ENCODE measurements at places on chromosomes 6 and 20.

- DNase-seq = no peak
Measured at GRCh38 chr6:11605507-11605905, 68.0 kb downstream of the TMEM170B start.

- DNase-seq = no peak
Measured at GRCh38 chr6:37675606-37676005, 22.1 kb downstream of the MDGA1 start.

GRCh38 chr20:59559024-59559817 is 45.1 kb upstream of the PHACTR3 start:
- DNase-seq = no peak

- no peak for DNase-seq
Measured at GRCh38 chr20:35600176-35600992, 15.2 kb upstream of the SPAG4 start.

DNA sequence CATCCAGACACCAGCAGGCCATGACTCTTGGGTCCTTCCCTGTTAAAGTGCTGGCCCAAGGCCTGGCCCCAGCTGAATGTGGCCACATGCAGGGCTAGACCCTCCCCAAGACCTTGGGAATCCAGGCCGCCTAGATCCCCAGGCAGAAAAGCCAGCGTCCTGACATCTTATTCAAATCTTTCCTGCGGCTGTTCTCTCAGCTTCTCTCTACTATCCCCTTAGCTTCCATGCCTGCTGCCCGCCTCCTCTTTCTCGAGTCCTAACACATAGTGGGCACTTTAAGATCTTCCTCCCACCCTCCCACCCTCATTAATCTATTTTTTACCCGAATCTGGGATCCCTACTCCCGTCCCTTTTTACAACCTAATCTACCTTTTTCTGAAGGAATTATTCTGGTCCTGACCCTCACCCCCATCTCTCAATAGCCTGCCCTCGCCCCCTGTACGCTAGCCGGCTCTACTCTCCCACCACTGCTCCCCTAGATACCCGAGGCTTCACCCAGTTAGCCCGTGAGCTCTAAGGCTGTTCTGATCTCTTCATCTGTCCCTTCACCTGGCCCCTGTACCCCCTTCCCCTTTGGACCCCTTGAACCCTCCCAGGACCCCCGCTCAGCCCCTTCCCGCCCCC is at the start of gene CCHCR1:
Gene CCHCR1, minus strand, starts transcription at position 290 of the 627 bp plus-strand sequence. Its CDS starts 202 bp downstream, at position 88.
- DNase-seq = no peak

DNA sequence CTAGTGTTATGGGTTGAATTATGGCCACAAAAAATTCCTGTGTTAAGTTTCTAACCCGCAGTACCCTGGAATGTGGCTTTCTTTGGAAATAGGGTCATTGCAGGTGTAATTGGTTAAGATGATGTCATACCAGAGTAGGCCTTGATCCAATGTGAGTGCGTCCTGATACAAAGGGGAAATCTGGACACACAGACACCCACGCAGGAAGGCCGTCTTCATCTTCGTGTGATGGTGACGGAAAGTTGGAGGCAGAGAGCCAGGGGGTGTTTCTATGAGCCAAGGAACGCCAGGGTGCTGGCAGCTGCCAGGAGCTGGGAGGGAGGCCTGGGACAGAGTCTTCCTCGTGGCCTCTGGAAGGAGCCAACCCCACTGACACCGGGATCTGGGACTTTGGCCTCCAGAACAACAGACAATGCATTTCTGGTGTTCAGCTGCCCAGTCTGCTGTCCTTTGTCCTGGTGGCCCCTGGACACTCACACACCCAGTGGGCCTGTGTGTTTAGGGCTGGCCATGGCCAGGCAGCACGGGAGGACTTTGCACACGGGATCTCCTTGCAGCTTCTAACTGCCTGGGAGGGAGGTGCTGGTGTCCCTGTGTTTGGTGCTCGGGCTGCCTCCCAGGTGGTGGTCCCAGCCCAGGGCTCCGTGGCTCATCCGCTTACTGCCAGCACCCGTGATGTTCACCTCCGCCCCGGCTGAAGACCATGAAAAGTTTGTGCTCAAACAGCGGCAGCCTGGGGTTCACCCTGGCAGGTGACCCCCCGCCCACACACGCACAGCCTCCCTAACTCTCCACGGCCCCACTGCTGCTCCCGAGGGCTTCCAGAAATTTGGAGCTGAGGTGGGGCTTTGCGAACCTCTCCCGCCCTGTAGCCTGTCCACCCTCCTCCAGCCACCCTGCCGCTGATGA is 53.4 kb upstream of the GATA5 start:
- no peak for DNase-seq

DNA sequence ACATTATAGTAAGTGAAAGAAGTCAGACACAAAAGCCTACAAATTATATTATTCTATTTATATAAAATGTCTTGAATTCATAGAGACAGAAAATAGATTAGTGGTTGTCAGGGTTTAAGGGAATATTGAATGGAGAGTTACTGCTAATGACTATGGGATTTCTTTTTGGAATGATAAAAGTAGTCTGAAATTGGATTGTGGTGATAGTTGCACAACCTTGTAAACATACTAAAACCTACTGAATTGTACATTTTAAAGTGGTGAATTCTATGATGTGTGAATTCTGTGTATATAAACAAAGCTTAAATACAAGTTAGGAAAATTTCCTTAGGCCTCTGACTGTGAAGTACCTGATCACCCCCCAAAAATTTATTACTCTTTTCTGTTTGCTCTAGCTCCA is 343.1 kb downstream of the TFAP2B start:
- no peak for DNase-seq

- DNase-seq = no peak
Measured at GRCh38 chr6:51203504-51203903, 384.8 kb downstream of the TFAP2B start.

- DNase-seq = no peak
Measured at GRCh38 chr20:6416371-6416770, 293.5 kb upstream of the FERMT1 start.

GRCh38 chr20:4295226-4295625 is 279.9 kb upstream of the RNF24 start:
- DNase-seq = no peak

GRCh38 chr6:15875797-15876196 is 213.0 kb upstream of the DTNBP1 start:
- DNase-seq = no peak

DNA sequence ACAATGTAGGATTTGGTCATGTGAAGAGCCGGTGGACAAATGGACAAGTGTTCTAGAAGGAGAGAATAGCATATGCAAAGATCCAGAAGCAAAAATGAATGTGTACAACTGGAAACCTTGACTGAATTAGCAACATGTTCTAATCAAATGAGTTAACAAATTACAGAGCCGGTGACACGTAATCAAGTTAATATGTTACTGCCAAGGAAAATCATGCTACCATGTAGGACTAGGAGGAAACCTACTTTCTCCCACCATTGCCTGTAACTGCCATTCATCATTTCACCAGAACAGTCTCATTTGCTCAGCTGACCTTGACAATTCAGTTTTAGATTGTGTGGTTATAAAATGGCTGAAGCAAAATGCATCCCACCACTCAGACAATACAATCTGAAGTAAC is 179.4 kb downstream of the KIF16B start:
- no peak for DNase-seq

DNA sequence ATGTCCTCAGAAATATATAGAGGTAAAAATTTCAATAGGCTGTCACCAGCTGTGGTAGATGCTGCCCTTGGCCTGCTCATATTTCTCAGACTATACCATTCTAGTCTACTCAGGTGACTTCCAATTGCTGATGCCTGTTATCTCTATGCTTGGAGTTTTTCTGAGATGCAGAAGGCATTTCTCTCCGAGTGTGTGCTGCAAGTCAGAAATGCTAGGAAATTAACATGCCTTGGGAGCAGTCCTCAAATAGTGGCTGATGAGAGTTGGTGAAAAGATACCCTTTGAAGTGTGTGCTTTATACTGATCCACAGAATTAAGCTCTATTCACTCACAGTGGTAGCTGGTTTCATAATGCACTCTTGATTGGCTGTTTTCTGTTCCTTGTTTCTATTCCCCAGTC is 43.2 kb upstream of the PKIB start:
- DNase-seq = no peak

GRCh38 chr20:50438986-50439407 is 71.2 kb upstream of the PTPN1 start:
- peak; percentile 41 for DNase-seq

DNA sequence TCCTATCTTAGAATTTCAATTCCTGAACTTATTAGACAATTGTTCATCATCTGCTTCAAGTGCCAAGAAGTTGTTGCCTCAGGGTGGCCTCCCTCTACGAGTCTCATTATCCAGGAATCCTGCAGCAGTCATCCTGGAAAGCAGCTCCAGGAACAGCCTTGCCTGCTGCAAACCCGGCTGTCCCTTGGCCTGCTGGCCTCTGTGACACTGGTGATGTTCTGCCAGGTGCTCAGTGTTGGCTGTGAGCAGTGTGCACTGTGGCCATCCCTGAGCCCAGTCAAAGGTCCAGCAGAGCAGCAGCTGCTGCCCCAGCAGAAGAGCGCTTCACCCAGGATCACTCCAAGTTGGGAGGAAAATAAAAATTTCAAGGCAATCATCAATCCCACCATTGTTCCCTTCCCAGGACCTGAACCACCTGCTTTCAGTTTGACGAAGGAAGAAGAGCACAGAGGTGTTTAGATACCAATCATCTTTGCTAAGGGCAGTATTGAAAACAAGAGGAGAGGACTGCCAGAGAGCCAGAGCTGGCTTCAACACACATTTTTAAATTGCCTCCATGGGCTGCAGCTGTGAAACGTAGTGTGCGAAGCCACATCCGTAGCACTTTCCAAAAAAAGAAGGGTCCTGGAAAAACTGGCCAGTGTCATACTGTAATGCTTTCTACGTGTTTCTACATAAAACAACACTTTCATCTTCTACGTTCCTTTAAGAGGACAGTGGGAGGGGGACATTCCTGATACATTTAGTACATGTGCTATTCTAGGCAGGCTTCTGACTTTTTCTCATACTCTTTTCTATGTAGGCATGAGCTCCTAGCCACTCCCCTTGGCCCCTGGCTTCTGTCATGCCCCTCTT is 7.2 kb upstream of the FAM50B start:
- peak; percentile 87 for DNase-seq

DNA sequence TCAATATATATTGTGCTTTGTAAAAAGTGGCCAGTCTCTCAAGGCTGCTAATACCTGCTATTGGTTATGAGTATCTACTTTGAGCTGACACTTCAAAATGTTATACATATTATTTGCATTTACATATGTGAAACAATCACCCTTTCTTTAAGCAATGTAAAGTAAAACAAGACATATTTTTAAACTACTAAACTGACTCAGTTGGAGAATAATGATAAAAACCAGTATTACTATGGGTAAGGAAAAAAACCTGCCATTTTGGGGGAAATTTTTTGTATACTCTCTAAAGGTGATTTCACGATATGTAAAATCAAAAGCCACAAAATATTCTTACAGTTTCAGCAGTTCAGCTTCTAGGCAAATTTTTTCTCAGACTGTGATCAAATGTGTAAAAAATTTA is 232.3 kb downstream of the PRL start:
- DNase-seq = no peak

DNA sequence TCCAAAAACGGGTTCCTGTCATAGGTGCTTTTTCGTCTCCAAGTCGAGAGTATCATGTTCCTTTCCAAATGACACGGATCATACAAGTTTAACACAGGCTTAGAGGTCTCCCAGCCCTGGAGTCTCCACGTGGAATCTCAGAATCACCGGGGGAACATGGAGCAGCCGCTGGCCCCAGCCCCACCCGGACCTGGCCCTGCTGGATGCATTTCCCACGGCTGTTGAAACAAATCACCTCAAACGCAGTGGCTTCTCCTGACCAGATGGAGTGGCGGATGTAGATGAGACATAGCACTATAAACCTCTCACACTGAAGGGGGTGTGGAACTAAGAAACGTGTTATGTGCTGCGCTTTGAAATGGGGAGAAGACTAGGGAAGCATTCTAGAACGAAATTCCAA is 70.0 kb upstream of the FRMD1 start:
- DNase-seq = peak; percentile 3

DNA sequence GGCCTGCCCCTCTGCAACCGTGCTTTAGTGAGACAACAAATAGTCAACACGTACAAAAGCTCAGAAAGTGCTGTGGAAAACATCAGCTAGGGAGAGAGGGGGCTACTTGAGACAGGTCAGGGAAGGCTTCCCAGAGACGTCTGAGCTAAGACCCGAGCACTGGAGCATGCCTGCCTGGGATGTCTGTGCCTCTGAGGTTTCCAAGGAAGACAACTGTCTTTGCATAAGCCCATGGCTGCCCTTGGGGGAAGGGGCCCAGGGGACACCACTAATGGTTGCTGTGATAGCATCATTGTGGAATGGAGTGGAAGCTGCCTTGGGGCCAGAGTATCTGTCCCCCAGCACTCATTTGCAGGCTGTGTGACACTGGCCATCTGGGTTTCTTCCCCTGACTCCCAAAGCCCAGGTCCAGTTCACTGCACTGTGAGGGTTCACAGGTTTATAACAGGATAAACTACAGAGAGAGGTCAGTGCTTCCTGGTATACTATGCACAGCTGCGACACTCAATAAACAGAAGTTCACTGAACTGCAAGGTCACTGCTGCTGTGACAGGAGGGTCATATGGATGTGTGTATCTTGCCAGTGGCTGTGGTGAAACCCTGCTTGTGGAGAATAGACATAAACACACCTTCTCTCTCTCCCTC is 1.5 kb upstream of the ARFGEF2 start:
- DNase-seq = no peak

DNA sequence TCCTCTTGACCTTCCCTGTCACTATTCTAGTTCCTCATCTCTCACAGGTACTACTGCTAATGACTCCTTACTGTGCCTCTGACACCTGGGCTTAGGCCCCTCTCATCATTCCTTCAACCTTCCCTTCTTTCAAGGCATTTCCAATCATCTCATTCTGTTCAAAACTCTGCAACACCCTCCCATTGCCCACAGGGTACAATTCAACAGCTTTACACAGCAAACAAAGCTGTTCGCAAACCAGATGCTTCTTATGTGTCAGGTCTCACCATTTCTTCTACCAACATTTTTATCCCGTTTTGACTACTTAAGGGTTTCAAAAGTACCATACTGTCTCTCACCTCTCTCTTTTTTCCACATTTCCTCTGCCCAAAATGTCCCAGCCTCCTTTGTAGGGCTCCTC is 84.4 kb upstream of the ID4 start:
- DNase-seq = no peak

DNA sequence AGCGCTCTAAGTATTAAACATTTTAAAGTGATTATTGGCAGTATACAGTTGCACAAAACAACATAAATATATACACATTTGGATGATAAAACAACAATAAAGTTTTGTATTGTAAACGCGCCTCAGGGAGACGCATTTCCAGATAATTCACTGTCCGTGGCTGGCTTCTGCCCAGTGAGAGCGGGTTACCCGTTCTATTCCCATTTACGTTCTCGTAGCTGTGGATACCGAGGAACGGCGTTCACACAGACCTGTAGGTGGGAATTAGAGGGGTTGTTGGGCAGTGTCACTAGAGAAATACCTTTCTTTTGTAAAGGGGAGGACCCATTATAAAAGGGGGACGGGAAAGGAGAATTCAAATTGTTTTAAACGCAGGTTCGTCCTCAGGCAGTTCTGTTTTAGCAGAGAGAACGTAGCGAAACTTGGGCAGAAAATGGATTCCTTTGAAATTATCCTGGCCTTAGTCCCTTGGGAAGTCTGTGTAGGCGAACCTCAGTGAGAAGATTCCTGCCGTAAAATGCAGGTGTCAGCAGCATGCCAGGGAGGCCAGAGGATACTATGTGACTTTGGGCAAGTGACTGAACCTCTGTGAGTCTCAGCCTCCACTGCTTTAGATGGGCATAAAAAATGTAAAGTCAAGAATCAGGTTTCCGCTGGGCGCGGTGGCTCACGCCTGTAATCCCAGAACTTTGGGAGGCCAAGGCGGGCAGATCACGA is 756 bp downstream of the MTG2 start:
- DNase-seq = peak; percentile 43
